ENCODE measurements at places on chromosomes 2 and 18. TPM values are rescaled to one million over a fixed set of nuclear protein-coding genes. Genes with fewer than 3 reads are reported as not detected.

DNA sequence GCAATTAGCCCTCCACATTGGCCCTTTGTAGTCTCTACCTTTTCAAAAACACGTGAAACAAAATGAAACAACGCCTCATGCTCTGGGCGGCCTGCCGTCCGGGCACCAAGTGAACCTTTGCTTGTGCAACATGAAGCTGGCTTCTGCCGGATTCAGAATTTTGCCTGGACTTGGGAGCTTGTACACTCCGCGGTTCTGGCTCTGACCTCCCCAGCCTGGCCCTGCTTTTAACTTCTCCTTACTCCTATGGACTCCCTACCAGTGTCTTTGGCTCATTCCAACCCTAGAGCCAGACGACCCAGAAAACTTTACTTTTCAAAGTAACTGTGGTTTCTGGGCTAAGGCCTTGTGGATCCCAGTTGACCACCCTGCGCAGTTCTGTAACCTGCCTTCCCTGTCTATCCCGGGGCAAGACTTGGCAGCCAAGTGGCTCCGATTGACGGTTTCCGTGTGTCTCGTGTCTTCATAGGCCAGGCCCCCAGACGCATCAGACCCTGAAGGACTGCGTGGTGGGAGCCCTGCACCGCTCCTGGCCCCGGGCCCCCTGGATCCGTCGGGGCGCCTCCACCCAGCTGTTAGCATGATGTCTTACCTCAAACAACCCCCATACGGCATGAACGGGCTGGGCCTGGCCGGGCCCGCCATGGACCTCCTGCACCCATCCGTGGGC lies 1.9 kb downstream of the OTX1 start:
- H3K27ac ChIP-seq: no peak overlapping the region
- peaks cover 100% of the 10 kb centered on the region for H3K27me3 ChIP-seq
- peaks cover 2% of the 10 kb centered on the region for H3K36me3 ChIP-seq

GRCh38 chr18:22827741-22828140 lies 105.4 kb upstream of the RBBP8 start:
- peak overlapping the region; percentile 54 for H3K27ac ChIP-seq
- no peak for DNase-seq
- H3K27me3 ChIP-seq: no peaks in the 10 kb centered on the region

DNA sequence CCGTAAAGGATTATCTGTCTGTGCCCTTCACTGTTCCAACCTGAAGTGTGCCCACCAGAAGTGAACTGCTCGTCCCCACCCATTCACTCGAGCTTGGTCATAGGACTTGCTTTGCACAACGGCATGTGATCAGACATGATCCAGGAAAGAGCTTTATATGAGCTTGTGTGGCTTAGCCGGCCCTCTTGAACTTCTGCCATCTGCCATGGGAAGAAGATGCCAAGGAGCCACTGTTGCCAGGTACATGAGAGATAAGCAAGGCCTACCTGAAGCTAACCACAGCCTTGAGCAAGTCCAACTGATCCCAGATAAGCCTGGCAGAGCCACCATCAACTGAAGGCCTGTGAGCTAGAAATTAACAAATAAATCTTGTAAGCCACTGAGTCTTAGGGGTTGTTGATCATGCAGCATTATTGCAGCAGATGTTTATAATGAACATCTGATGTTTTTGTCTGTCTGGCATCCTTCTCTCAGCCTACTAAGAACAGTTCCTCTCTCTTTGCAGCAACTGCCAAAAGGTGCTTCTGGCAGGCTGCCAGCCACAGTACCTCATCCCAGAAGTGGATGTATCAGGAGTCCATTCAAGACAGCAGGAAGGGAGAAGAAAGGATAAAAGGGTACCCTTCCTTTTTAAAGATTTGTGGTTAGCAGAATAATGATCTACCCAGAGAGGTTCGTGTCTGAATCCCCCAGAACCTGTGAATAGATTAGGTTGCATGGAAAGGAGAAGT lies 16.8 kb downstream of the DBI start:
- peaks cover 6% of the 10 kb centered on the region for H3K4me1 ChIP-seq
- DNase-seq: no peak
- peak overlapping the region; percentile 33 for H3K27ac ChIP-seq
- no peak overlapping the region for H3K4me3 ChIP-seq
- H3K27me3 ChIP-seq: no peaks in the 10 kb centered on the region

DNA sequence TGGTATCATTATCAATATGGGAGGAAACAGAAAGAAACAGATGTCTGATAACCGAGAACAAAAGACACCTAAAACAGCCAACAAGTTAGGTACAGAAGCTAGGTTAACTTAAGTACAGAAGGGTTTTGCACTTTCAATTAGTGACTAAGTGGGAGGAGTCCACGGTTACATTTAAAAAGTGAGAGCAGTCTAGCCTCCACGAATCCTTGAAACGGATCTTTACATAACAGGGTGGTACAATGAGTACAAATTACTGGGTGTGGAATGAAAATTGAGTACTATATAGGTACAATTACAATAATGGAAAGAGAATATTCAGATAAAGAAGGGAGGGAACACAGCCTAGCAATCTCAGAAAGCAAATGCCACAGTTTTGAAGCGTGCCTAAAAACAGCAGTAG lies 76.6 kb downstream of the TLK1 start:
- no peak overlapping the region for H3K27ac ChIP-seq
- peaks cover 19% of the 10 kb centered on the region for H3K36me3 ChIP-seq
- H3K27me3 ChIP-seq: no peaks in the 10 kb centered on the region
- no peak overlapping the region for H3K4me3 ChIP-seq
- DNase-seq: no peak
- H3K4me1 ChIP-seq: peaks cover 4% of the 10 kb centered on the region

- no peaks in the 10 kb centered on the region for H3K36me3 ChIP-seq
- H3K4me1 ChIP-seq: no peaks in the 10 kb centered on the region
- no peak overlapping the region for H3K27ac ChIP-seq
- DNase-seq: no peak
These were observed 183.1 kb upstream of the DDX18 start for GRCh38 chr2:117631152-117631945.

GRCh38 chr2:39920307-39920801 lies 141.3 kb upstream of the THUMPD2 start:
- no peaks in the 10 kb centered on the region for H3K36me3 ChIP-seq
- no peak overlapping the region for H3K27ac ChIP-seq
- no peak overlapping the region for H3K4me3 ChIP-seq
- H3K4me1 ChIP-seq: no peaks in the 10 kb centered on the region
- H3K27me3 ChIP-seq: no peaks in the 10 kb centered on the region

GRCh38 chr2:166568409-166568808 lies 74.4 kb upstream of the SCN7A start:
- H3K36me3 ChIP-seq: no peaks in the 10 kb centered on the region
- no peak for DNase-seq
- no peak overlapping the region for H3K4me3 ChIP-seq
- no peak overlapping the region for H3K27ac ChIP-seq
- no peaks in the 10 kb centered on the region for H3K27me3 ChIP-seq

- DNase-seq: no peak
- H3K36me3 ChIP-seq: no peaks in the 10 kb centered on the region
- no peaks in the 10 kb centered on the region for H3K27me3 ChIP-seq
- H3K4me3 ChIP-seq: no peak overlapping the region
These were observed 13.4 kb downstream of the SERPINB7 start for GRCh38 chr18:63788447-63789096.

DNA sequence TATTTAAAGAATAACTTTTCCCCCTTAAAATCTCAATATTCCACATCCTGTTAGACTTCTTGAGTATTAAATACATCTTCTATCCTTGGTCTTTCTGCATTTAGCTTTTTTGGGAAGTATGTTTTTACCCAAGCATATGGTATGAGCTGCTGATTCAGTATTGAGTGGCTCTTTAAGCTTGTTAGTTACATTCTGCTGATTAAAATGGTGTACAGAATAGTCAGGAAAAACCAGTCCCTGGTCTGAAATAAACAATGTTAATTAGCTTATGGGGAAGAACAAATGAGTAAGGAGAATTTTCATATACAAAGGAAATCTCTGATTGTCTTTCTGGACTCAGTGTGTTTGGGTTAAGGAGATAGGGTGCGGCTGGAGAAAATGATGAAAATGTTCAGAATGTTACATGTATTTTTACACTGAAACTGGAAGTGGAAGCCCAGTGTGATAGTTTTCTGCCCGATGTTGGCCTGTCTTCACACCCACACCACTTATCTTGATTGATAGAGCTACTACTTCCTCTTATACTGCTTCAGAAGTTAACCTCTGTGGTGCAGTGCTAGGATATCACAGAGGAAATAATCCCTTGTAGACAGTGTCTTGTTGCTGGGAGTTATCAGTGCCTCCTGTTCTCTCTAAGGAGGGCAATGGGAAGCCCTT lies 84.0 kb downstream of the MSH2 start:
- peaks cover 33% of the 10 kb centered on the region for H3K4me1 ChIP-seq
- H3K27me3 ChIP-seq: no peaks in the 10 kb centered on the region
- DNase-seq: no peak
- H3K36me3 ChIP-seq: no peaks in the 10 kb centered on the region
- H3K4me3 ChIP-seq: no peak overlapping the region

- DNase-seq: no peak
- H3K4me3 ChIP-seq: no peak overlapping the region
- peaks cover 3% of the 10 kb centered on the region for H3K4me1 ChIP-seq
- no peaks in the 10 kb centered on the region for H3K27me3 ChIP-seq
- peak overlapping the region; percentile 26 for H3K27ac ChIP-seq
- H3K36me3 ChIP-seq: peaks cover 5% of the 10 kb centered on the region
These were observed 93.6 kb downstream of the ZEB2 start for GRCh38 chr2:144426355-144426754.

- H3K27me3 ChIP-seq: no peaks in the 10 kb centered on the region
- H3K4me1 ChIP-seq: no peaks in the 10 kb centered on the region
- H3K4me3 ChIP-seq: no peak overlapping the region
- no peaks in the 10 kb centered on the region for H3K36me3 ChIP-seq
These were observed 495.1 kb upstream of the MEX3C start for GRCh38 chr18:51692612-51693011.

UBE2E3 gene
- total RNA-seq: 55.1 TPM

CLIP4 gene
- total RNA-seq: 39.7 TPM

CD207 gene
- total RNA-seq: 0.35 TPM

SP140 gene
- 0.92 TPM for total RNA-seq

SPP2 gene
- not detected for total RNA-seq

SLC11A1 gene
- 1.7 TPM for total RNA-seq
